ENCODE measurements at places on chromosomes 5 and 9.

GRCh38 chr5:172127581-172127980 is 60.4 kb downstream of the STK10 start:
- DNase-seq = no peak

DNA sequence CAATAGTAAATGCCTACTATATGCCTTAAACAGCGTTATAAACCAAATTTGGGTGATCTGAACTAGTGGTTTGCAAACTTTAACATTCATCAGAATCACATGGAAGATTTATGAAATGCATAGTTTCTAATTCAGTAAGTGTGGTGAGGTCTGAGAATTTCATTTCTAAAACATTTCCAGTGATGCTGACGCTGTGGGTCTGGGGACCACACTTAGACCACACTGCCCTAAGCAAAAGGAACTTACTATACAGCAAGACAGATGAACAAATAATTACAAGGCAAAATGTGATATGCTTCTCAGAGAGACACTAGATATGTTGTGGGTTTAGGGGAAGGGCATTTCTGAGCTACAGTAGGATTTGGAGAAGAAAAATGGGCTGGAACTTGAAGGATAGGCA is 72.6 kb downstream of the OXCT1 start:
- no peak for DNase-seq

GRCh38 chr9:86321373-86321772 is 32.8 kb downstream of the TUT7 start:
- DNase-seq = no peak

DNA sequence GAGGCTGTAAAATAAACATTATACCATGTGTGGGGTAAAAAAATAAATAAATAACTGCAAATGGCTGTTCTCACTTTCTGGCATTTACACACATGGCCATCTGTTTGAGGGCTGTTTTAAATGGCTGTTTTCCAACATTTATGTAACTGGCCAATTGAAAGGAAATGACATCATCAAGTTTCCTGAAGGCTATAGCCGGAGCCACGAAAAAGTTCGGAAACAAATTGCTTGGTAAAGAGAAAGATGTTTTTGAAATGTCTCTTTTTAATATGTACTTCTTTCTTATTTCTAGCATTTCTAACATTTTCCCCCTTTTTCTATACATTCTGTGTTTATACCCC is 95.4 kb upstream of the DAB2 start:
- DNase-seq = no peak

DNA sequence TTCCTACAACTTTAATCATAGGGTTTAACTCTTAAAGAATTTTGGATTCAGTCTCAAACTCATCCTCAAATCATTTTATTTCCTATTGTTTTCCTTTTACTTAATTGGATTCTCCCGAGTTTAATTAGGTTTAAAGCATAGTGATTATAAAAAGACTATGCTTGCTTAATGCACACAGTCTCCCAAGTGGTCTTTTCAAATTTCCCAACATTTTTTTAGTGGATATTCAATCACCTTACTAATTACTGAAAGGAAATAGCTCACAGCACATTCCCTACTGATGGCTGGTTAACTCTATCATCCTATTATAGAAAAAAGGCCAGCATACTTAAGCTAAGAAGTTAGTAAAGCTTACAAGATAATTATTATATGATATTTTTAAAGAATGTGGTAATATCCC is 170.6 kb downstream of the PRDM9 start:
- DNase-seq = no peak

DNA sequence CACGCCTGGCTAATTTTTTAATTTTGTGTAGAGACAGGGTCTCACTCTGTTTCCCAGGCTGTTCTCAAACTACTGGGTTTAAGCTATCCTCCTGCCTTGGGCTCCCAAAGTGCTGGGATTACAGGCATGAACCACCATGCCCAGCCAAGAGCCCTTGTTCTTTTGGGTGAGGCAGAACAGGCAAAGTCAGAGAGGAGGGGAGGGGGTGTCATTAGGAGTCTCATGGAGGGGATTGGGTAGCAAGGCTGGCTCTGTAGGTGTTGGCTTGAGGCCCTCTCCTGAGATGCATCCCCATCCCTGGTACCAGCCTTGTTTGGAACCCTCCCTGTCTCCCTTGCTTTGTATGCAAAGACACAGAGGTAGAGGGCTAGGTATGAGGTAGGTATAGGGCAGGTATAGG is 24.1 kb downstream of the GSN start:
- DNase-seq = no peak

DNA sequence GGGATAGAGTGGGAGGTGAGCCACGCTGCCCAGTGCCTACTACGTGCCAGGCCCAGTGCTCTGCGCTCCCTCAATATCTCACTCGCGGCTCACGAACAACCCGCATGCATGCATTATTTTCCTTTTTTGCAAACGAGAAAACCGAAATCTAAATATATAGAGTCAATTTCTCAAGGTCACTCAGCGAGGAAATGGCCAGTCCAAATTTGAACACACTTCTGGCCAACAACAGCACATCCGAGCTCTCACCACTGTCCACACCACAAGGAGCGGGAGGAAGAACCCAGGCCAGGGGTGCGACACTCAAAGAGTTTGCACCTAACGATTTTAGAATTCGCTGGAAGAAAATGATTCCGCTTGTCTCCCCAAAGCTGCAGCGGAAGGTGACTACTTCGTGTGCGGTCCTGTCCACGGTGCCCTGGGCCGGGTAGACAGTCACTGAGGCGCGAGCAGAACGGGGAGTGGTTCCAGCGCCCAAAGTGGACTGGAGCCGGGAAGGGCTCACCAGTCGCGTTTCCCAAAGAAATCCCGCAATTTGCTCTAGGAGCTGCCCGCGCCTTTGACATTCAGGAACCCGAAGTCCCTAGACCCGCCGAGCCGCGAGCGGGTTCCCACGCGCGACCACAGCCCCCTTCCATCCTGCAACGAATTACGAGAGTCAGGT is 1.1 kb upstream of the TLX3 start:
- DNase-seq = no peak

DNA sequence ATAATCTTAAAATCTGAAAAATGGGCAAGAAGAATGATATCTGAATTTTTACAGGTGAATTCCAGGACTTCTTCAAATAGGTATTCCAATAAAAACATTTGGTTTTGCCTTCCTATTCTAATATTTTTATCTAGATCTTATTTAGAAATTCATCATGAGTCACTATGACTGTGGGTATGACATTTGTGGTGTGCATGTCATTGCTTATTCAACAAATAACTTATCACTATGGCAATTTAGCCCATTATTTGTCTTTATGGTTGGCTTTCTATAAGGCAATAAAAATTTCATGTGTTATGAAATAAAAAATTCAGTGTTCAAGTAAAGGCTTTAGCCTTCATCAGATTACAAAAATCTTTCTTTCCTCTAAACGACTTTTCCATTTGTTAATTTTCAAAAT is 1139.6 kb upstream of the NUDT12 start:
- no peak for DNase-seq

All from transverse colon (tissue), 4 donors.